ENCODE measurements at places on chromosomes 7 and 10.
A peak's percentile ranks its signal among the peaks of the same experiment; 100 is the strongest.

DNA sequence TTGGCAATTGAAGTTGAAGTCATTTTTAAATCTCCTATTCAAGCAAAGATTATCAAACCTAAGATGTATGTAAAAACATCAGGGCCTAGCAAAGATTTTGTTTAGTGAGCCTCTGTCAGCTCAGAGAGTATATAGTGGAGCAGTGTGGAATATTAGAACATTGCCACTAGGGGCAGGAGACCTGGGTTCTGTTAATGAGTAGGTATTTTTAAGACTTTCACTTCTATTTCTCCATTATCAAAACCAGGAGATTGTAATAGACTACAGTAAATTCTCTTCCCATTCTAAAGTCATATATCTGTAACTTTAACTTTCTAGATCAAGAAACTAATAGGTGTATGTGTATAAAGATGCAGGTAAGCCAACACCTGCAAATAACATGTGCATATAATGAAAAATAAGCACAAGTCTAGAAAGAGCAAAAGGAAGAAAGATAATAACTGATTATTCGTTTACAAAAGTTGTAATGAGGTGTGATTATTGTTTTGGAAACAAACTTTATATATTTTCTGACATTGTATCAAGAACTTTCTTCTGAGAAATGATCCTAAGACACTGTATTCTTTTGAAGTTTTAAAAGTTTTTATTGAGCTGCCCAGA is 64.4 kb downstream of the KCND2 start:
- DNase-seq: peak; percentile 12

GRCh38 chr7:34224281-34224680 is 318.9 kb downstream of the BMPER start:
- DNase-seq: no peak

GRCh38 chr7:88072715-88073055 is 138.6 kb downstream of the ADAM22 start:
- no peak for DNase-seq

GRCh38 chr10:76555067-76555670 is 1082.4 kb downstream of the KCNMA1 start:
- no peak for DNase-seq

GRCh38 chr10:21166557-21167287 is 269.6 kb upstream of the NEBL start:
- DNase-seq: no peak

GRCh38 chr10:79583488-79584024 is 23.3 kb upstream of the SFTPA2 start:
- DNase-seq: no peak

Measured in myocyte (in vitro differentiated cells).